Epithelial cell of proximal tubule (primary cell): ENCODE measurements at places on chromosomes 12 and 14. TPM values are rescaled to one million over a fixed set of nuclear protein-coding genes. Genes with fewer than 3 reads are reported as not detected.

Gene HOXC12
- total RNA-seq, result not detected in 2 replicates

Gene TAS2R42
- not detected in 2 replicates for total RNA-seq

Gene C3AR1
- total RNA-seq, result 0.22 TPM in 1 of 2 replicates, not detected in the other

Gene SVOP
- total RNA-seq, result not detected in 2 replicates

Gene ACSS3
- total RNA-seq, result 2.5 and 3.4 TPM in 2 replicates

Gene FBXW8
- total RNA-seq, result 13.1 and 14.4 TPM in 2 replicates

Gene PTGDR
- not detected in 2 replicates for total RNA-seq

Gene SYNDIG1L
- total RNA-seq, result not detected in 2 replicates

Gene ADAM20
- total RNA-seq, result not detected in 2 replicates

Gene CMKLR1
- total RNA-seq, result 0.12 TPM in 1 of 2 replicates, not detected in the other

Gene EFS
- 5.0 and 15.2 TPM in 2 replicates for total RNA-seq

Gene FITM1
- total RNA-seq, result not detected in 2 replicates

Gene REC8
- total RNA-seq, result 122 and 158 TPM in 2 replicates

Gene C12orf56
- 0.29 and 0.65 TPM in 2 replicates for total RNA-seq

Gene KRT5
- total RNA-seq, result not detected in 2 replicates

Gene CLEC4D
- total RNA-seq, result not detected in 2 replicates

Gene TMTC2
- total RNA-seq, result 2.1 and 3.6 TPM in 2 replicates

Gene DAO
- total RNA-seq, result not detected in 2 replicates

Gene PKP2
- total RNA-seq, result 6.5 and 13.4 TPM in 2 replicates

Gene AGAP2
- under 0.01 TPM in 1 of 2 replicates, not detected in the other for total RNA-seq

Gene LRRK2
- total RNA-seq, result 0.43 and 0.52 TPM in 2 replicates

Gene RPS6KL1
- total RNA-seq, result 18.7 and 21.3 TPM in 2 replicates

Gene MUCL1
- total RNA-seq, result not detected in 2 replicates

Gene NKX2-1
- not detected in 2 replicates for total RNA-seq

Gene POTEG
- not detected in 2 replicates for total RNA-seq

Gene NFATC4
- total RNA-seq, result 4.5 and 30.2 TPM in 2 replicates

Gene KCNC2
- not detected in 2 replicates for total RNA-seq

Gene PHETA1
- 21.2 and 28.7 TPM in 2 replicates for total RNA-seq

Gene KRT75
- total RNA-seq, result not detected in 2 replicates

Gene P3H3
- 19.1 and 30.4 TPM in 2 replicates for total RNA-seq

Gene CBLN3
- 0.43 and 1.3 TPM in 2 replicates for total RNA-seq

Gene SLC10A1
- not detected in 2 replicates for total RNA-seq

Gene TMEM30B
- total RNA-seq, result 3.1 and 4.8 TPM in 2 replicates

Gene TMEM119
- total RNA-seq, result 0.06 TPM in 1 of 2 replicates, not detected in the other

Gene LGR5
- not detected in 2 replicates for total RNA-seq

Gene ZNF384
- total RNA-seq, result 19.9 and 21.9 TPM in 2 replicates

Gene MYRFL
- total RNA-seq, result 0.07 TPM in 1 of 2 replicates, not detected in the other

Gene KRT74
- total RNA-seq, result not detected in 2 replicates

Gene CLEC7A
- not detected in 2 replicates for total RNA-seq

Gene ITGB7
- 0.46 and 3.3 TPM in 2 replicates for total RNA-seq

Gene SLC17A8
- total RNA-seq, result not detected in 2 replicates

Gene MAP1LC3B2
- 0.29 TPM in 1 of 2 replicates, not detected in the other for total RNA-seq

Gene ACOT4
- 5.6 and 7.0 TPM in 2 replicates for total RNA-seq

Gene NR1H4
- total RNA-seq, result not detected in 2 replicates

Gene KRT82
- not detected in 2 replicates for total RNA-seq

Gene ZDHHC22
- 0.07 TPM in 1 of 2 replicates, not detected in the other for total RNA-seq

Gene TAS2R19
- not detected in 2 replicates for total RNA-seq

Gene SAMD4A
- total RNA-seq, result 18.9 and 20.9 TPM in 2 replicates

Gene CCDC60
- total RNA-seq, result not detected in 2 replicates

Gene TEX22
- 0.29 TPM in 1 of 2 replicates, not detected in the other for total RNA-seq

Gene MED13L
- 23.9 and 37.9 TPM in 2 replicates for total RNA-seq

Gene ERC1
- total RNA-seq, result 10.3 and 16.5 TPM in 2 replicates

Gene TSPAN19
- not detected in 2 replicates for total RNA-seq

Gene TEAD4
- 48.8 and 78.1 TPM in 2 replicates for total RNA-seq

Gene TOGARAM1
- 4.2 and 4.6 TPM in 2 replicates for total RNA-seq
